Left ventricle myocardium inferior (tissue), 1 donor: ENCODE measurements at places on chromosomes 2 and 18. TPM values are rescaled to one million over a fixed set of nuclear protein-coding genes. Genes with fewer than 3 reads are reported as not detected.

DNA sequence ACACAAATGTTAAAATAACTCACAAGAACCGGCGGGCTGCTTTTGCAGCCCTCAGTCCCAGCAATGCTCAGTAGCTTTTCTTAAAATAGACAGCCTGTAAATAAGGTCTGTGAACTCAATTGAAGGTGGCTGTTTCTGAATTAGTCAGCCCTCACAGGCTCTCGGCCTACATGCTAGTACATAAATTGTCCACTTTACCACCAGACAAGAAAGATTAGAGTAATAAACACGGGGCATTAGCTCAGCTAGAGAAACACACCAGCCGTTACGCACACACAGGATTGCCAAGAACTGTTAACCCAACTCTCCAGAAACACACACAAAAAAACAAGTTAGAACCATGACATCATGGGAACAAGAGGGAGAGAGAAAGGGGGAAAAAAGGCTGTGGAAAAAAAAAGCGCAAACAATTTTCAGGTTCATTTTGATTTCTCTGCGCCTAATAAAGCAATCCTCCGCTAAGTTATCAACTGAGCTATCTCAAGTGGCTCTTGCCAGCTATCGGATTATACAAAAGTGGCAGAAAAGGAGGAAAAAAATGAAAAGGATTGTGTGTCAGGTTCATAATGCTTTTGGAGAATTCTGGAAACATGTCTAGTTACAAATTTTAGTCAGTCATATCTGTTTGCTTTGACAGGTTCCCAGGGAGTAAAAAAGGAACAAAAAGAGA lies 89.1 kb downstream of the ZEB2 start:
- no peak for DNase-seq

- DNase-seq, result no peak
These were observed 360.6 kb downstream of the CYRIA start for GRCh38 chr2:16304876-16305590.

- no peak for DNase-seq
These were observed 70.8 kb upstream of the NOSTRIN start for GRCh38 chr2:168731616-168732015.

DNA sequence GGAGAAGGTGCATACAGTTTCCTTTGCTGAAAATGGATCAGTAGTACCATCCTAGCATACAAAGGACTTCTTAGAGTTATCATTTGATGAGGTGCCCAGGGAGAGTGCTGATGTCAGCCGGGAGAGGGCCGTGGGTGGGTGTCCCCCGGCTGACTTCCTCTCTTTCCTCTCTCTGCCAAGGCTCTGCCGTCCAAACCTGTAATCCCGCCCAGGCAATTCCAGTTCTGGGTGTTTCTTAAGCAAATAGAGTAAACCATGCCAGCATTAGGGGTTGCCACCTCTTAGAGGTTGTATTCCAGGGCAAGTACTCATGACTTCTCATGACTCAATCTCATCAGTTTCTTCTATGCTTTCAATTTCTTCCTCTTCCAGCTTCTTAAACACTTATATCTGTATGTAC lies 117.2 kb downstream of the GATA6 start:
- no peak for DNase-seq

The CIDEA gene
- total RNA-seq, result 0.33 TPM

DNA sequence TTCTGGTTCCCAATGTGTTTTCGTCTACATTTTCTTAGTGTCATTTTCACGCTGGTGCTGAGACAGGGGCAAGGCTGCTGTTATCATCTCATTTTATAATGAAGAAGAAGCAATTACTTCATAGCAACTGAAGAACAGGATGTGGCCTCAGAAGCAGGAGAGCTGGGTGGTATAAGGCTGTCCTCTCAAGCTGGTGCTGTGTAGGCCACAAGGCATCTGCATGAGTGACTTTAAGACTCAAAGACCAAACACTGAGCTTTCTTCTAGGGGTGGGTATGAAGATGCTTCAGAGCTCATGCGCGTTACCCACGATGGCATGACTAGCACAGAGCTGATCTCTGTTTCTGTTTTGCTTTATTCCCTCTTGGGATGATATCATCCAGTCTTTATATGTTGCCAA lies 7.3 kb downstream of the IL36G start:
- DNase-seq, result no peak

GRCh38 chr2:16181062-16181740 lies 240.9 kb downstream of the MYCN start:
- no peak for DNase-seq

DNA sequence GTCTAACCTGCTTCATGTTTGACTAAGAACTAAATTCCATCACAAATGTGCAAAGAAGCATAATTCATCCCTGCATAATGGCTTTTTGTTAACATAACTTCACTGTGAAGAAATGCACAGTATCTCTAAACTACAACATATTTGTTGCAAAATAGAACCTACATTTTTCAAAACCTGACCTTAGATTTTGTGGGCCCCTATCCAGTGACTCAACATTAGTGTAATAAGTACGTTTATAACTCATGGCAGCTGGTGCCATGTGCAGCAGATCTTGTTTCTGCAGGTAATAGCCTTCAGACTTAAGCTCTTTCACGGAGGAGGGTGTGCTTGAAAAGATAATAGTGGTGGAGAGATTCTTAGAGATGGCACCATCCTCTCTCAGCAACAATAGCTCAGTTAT lies 28.6 kb upstream of the VWC2L start:
- DNase-seq, result no peak

The UGT1A4 gene
- not detected for total RNA-seq
